Activated B cell treated with CpG ODN at 0.5 μM for 24 hours (primary cell): ENCODE measurements at places on chromosomes 1 and 21.
A peak's percentile ranks its signal among the peaks of the same experiment; 100 is the strongest.

DNA sequence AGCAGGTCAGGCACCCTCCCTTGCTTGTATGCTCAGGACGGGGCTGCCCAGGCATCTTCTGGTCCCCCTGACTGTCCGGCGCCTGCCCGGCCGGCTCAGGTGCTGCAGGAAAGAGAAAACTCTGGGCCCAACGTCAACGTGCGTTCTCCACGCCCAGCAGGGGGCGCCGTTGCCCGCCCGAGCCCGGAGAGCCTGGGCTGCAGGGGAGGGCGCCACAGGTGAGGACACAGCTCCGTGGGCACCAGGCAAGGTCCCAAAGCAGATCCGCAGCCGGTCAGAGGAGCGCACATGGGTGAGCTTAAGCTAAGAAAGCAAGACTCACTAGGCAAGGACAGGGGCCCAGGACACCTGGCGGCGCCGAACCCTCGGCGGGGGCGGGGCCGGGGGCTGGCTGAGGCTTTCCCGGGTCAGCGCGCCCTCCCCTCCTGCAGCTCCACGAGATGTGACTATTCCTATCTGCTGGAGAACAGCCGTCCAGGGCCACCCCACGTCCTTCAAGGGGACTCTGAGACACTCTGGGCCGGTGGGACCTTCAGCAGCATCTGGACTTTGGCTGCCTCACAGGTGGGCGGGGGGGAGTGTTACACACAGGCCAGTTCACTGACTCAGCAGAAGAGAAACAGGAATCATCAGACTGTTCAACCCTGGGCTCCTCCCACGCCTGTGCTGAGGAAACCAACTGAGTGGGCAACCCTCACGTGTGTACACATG is 29.3 kb downstream of the KRTAP10-1 start:
- DNase-seq = peak; percentile 66

GRCh38 chr1:44594353-44594752 is 79.9 kb downstream of the TMEM53 start:
- no peak for DNase-seq

DNA sequence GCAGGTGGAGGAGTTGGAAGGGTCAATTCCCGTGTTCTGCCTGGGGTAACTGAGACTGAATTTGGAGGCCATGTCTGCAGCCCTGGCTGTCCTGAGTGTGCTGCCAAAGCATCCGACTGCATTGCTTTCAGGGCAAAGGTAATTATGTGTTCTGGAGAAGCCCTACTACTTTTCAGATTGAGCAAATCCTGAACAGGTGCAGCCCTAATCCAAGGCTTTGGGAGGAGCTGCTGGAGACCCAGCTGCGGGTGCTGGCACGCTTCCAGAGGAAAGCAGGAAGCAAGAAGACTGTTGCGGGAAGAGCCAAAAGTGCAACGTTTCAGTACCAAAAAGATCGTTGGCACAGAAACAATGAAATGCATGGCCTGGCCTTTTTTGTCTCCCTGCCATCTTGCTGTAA is 73.7 kb upstream of the NRIP1 start:
- DNase-seq = no peak

DNA sequence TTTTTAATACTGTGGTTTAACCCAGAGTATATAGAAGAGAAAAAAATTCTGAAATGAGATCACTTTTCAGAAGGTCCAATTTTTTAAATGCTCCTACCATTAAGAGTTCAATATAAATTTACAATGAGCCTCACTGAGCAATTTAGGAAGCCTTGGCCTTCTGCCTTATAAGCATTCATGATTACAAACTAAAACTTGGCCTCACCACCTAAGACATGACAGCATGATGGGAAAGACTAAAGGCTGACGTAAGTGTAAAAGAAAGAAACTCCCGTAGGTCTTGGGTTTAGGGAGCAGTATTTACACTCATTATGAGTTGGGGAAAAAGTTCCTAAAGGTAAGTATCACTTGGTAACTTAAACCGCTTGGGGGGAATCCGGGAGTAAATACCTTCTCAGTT is 70.7 kb upstream of the ESRRG start:
- no peak for DNase-seq

GRCh38 chr1:184791550-184791900 is 36.9 kb upstream of the EDEM3 start:
- no peak for DNase-seq

GRCh38 chr1:9280015-9280860 is 12.5 kb upstream of the SPSB1 start:
- no peak for DNase-seq

- peak; percentile 30 for DNase-seq
These were observed 402 bp upstream of the AK4 start for GRCh38 chr1:65147424-65148177.

- peak; percentile 68 for DNase-seq
These were observed 6.7 kb upstream of the FAM167B start for GRCh38 chr1:32240140-32240951.

GRCh38 chr1:205204552-205204951 is 7.0 kb downstream of the DSTYK start:
- no peak for DNase-seq

DNA sequence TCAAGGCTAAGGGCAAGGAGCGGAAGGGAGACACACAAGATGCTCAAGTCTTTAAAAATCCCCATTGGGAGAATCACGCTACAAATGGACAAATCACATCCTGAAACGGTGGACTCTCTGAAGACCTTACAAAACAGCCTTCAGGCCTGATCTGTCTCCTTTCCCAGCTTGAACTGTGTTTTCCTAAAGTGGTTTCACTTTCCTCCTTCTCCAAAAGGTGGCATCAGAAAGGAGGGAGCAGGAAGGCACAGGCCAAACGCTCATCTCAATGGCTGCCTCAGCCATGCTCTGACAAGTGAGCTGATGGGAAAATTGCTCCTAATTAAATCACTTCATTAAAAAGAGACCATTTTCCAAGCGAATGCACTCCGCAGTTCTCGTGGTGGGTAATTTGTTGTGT is 47.7 kb downstream of the UTP25 start:
- DNase-seq = no peak

DNA sequence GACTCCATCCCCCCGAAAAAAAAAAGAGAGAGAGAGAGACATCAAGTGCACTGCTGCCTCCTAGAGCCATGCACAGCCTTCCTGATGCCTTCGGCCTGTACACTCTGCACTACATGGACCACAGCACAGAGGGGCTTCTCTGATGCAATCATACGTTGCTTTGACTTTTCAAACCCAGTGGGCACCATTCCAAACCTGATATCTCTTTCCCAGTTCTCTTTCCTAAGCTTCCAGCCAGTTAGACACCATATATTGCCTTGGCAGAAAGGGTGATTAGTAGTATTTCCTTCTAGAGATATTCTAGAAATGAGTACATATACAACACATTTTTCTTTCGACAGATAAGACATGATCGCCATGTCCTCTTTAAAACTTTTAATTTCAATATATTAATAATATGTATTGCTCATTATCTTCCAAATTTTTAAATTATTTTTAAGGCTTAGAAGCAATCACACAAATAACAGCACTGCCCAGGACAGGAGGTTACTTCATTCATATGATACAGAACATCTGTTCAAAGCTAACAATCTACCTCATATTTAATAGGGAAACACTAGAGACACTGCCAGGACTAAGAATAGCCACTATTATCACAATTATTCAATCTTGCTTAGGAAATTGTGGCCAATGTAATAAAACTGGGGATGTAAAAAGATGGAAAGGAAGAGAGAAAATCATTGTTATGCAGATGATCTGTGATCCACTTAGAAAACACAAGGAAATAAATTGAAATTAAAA is 9.9 kb downstream of the CLCA1 start:
- no peak for DNase-seq

DNA sequence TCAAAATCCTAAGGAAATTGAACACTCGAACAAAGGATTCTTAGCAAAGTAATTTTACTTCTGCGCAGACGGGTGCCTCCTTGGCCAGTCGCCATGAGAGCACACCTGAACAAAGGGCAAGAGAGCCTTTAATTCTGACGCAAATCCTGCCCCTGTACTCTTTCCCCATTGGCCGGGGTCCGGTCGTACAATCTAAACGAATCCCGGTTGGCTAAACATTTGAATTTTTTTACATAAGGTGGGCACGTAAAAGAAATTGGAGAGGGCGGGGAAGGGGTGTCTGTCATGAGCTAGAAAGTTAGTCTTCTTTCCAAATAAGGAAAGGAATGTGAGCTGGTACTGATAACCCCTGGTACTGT is 8.2 kb upstream of the IL22RA1 start:
- no peak for DNase-seq

DNA sequence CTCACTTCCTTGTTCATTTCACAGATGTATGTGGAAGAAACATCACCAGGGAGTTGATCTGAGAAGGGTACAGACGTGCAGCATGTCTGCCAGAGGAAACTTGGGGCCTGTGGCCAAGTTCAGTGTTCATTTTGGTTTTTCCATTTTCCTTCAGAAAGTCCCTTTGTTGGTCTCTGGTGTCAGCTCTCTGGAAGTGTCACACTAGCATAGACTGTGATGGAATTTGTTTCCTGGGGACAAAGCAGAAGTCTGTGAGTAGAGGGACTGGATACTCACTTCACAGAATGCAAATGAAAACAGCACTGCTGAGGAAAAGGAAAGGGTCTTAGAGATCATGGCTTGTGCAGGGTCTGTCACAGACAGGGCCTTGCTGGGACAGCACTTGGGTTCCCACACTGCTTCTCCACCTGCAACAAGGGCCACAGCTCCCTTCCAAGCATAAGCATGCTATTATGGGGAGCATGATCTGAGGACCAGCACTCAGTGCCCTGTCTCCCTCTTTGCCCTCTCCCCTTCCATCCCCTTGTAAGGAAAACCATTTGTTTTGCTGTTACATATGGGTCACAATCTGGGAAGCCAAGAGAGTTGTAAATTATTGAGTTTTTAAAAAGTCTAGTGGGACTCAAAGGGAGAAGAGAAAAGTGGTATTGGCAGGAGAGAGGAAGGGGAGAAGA is 31.4 kb upstream of the CD84 start:
- DNase-seq = no peak

DNA sequence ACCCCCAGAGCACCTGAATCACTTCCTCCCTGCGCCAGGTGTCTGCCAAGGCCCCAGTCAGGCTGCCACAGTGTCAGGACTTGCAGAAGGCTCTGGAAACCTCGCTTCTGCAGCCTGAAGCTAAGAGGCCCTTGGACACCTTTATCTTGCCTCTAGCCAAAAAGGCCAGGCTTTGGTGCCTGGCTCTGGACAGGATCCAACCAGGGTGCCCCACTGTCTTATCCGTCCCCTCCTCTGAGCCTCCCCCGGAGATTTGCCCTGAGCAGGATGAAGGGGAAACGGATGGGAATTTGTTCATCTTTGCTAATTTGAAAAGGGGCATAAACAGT is 12.8 kb upstream of the CLSTN1 start:
- DNase-seq = no peak

- DNase-seq = no peak
These were observed 4.9 kb downstream of the FNDC5 start for GRCh38 chr1:32865639-32866405.

GRCh38 chr1:107264561-107264960 is 123.7 kb downstream of the NTNG1 start:
- no peak for DNase-seq

DNA sequence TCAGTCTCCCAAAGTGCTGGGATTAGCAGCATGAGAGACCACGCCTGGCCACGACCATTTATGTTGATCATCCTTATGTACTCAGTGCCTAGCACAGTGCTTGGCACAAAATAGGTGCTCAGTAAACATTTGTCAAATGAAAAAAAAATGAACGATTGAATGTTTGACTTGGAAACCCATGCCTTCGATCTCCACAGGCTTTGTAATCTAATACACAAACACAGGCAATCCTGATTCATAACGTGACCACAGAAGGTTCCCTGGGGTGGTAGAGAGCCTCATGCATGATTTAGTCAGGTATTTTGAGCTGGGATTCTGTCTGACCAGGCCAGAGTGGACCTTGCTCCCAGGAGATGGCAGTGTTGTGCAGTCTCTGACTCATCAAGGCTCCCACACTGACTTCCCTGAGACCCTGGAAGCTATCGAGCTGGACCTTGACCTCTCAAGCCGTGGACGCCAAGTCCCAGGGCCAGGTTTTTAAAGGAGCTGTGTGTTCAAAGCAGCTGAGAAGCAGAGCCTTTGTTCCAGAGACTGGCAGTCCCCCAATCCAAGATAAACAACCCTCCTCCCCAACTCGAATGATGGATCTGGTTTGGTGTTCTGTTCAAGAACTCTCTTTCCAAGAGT is 81.1 kb downstream of the PGM1 start:
- DNase-seq = no peak

DNA sequence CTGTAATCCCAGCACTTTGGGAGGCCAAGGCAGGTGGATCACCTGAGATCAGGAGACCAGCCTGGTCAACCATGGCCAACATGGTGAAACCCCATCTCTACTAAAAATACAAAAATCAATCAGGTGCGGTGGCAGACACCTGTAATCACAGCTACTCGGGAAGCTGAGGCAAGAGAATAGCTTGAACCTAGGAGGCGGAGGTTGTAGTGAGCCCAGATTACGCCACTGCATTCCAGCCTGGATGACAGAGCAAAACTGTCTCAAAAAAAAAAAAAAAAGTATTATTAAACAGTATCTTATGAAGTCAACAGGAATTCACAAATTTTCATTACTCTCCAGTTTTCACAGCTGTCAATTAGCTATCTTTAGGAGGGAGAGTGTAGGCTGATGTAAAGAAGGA is 3.8 kb downstream of the ACBD6 start:
- no peak for DNase-seq

DNA sequence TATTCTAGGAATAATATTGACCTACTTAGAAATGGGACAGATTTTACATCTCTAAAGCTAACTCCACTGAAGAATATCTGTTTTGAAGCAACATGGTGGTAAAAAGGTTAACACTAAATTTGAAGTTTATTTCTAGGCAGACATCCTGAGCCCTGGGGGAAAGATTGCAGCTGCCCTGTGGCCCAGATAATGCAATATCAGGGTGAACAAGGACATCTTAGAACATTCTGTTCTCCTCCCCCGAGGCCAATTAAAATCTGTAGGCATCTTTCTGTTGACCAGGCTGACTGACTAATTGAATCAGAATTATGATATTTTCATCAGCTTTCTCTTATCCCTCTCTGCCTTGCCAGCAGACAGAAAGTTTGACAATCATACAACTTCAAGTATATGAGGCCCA is 149.8 kb upstream of the DUSP10 start:
- no peak for DNase-seq

DNA sequence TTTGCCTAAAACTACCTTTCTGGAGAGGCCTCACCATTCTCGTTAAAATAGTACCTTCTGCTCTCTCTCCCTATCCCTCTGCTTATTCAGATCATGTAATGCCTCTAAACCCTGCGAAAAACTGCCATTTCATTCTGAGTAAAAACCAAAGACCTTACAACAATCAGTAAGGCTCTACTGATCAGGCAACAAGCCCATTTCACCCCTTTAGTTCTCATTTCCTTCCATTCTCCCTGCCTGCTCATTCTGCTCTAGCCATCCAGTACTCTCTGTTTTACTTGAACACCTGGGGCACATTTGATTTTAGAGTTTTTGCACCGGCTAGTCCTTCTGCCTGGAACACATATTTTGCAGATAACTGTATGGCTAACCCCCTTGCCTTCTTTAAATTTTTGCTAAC is 187.8 kb downstream of the COQ8A start:
- no peak for DNase-seq
